ENCODE measurements at places on chromosomes 3 and 15.

- DNase-seq, result no peak
These were observed 32.3 kb downstream of the PDZRN3 start for GRCh38 chr3:73592154-73593144.

- DNase-seq, result no peak
These were observed 64.2 kb upstream of the GLCE start for GRCh38 chr15:69096196-69096595.

DNA sequence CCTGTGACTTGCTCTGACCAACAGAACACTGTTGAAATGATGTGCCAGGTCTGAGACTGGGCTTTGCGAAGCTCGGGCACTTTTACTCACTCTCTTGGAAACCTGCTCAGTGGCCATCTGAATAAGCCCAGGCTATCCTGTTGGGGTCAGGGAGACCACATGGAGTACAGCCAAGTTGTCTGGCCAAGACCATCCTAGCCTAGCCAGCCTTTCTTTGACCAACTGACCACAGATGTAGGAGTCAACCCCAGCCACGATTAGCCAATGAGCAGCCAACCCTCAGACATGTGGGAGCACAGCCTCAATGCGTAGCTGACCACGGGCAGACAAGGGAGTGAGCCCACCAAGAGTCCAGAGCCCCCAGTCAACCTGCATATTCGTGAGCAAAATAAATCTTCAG is 26.1 kb downstream of the CCR9 start:
- DNase-seq, result no peak

DNA sequence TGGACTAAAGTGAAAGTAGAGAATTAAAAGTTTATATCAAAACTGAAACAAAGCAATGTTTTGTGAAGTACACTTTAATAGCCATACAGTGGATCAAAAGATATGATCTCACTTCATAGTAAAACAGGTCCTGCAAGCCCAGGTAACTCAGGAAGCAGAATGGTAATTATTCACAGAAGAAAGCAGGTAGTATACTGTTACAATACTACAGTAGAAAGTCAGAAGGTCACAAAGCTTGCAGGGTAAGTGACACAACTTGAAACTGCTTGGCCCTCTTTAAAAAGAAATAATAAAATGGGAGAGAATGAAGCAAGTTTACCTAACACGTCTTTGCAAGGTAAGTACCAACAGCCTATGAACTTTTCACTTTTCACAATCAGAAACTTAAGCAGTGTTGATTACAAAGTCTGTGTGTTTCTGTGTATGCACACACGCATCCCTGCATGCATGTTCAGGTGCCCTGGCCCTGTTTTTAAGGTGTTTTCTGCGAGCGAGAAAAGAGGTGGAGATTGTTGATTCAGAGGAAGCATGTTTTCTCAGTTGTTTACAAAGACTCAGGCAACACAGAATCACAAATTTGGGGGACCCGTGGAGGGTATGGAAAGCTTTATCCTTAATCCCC is at the start of gene NAALADL2:
Gene NAALADL2, plus strand, starts transcription at position 221 of the 622 bp plus-strand sequence.
- no peak for DNase-seq

- DNase-seq, result no peak
These were observed 6.4 kb downstream of the CFAP20DC start for GRCh38 chr3:59043391-59043790.

- DNase-seq, result no peak
These were observed 60.1 kb downstream of the MBNL1 start for GRCh38 chr3:152328841-152329240.

- DNase-seq, result no peak
These were observed at the start of gene FBN1 for GRCh38 chr15:48645558-48646330. Gene FBN1, minus strand, starts transcription at chr15:48645709. Its CDS starts 940 bp downstream, at chr15:48644769.

GRCh38 chr3:183369117-183369516 is 59.3 kb downstream of the MCF2L2 start:
- DNase-seq, result no peak

DNA sequence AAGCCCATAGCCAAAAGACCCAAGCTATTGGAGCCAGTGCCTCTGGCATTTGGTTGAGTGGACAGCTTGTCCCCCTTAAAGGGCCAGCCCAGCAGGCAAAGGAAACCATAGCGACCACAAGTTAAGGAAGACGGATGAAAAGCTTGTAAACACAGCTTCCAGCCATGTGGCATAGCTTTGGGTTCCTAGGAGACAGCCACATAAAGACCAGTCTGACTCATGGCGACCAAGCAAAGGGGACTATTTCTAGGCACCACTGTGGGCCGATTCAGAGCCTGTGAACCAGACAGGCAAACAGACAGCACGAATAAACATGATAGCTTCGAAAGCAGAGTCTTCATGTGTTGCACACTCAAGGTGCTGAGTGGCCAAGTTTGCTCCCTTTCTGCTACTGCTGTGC is 30.5 kb upstream of the SRGAP3 start:
- no peak for DNase-seq

DNA sequence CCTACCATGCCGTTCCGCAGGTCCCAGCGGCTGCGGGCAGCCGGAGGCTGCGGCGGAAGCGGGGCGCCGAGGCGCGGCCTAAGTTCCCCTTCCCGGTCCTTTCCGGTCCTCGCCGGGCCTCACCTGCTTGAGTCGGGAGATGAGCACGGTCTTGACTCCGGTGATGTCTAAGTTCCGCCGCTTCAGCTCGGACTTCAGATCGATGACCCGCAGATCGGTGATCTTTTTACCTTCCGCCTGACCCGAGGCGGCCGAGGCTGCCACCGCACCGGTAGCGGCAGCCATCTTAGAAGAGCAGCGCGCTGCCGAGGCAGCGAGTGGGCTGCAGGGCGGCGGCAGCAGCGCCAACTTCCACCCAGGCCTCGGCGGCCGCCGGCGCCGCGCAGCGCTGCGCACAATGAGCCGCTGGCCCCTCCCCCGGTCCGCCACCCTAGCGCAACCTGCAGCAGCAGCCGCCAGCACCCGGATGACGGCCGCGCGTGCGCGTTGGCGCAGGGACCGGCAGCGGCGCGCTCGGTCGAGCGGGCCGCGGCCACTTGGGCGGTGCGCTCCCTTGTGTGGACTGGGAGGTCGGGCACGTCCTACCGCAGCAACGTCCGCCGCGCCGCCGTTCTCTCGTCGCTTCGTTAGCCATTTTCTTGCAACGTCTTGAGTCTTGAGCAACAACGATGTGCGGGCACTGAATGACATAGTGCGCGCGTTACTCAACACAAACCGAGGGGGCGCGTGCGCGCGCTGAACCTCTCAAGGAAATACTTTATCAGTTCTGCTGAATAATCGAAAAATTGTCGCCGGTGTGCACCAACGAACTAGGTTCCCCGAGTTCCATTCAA is at the start of gene SLTM:
Gene SLTM, minus strand, starts transcription at position 399 of the 833 bp plus-strand sequence. Its CDS starts 114 bp downstream, at position 285.
- peak; percentile 72 for DNase-seq

GRCh38 chr3:135087782-135088181 is 292.7 kb downstream of the EPHB1 start:
- DNase-seq, result no peak

GRCh38 chr15:39167164-39168058 is 413.5 kb upstream of the THBS1 start:
- DNase-seq, result no peak

DNA sequence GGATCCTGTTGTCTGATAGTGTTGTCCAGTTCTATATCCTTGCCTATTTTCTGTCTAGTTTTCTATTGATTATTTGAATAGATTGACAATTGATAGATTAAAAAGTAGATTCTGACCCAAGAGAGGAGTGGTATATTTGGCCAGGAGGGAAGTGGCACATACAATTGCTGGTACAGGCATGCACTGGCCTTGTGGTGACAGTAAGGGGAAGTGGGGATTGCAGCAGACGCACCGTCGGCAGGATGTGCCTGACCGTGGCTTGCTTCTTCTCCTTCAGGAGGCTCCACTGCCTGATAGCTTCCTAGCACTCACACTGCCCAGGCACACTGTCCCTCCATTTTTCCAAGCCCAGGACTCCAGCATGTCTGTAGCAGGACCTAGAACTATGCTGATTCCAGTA is 10.5 kb downstream of the GABRG3 start:
- DNase-seq, result no peak

DNA sequence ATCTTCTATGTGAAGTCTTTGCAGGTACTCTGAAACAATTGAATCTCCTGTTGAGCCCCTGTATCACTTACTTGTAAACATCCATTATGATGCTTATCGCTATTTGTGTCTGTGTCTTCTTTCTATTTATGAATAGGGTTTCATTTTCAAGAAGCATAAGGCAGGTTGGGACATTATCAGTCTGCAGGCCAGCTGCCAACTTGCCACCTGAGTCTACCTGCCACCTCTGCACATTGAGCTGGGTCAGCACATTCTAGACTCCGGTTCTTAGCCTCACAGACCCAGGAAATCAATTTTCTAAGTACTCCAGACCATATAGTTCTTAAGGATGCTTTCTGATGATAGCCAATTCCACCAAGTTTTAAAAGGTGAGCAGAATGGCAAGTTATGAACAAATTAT is 105.7 kb upstream of the MCTP2 start:
- DNase-seq, result no peak

- no peak for DNase-seq
These were observed 135.0 kb downstream of the TJP1 start for GRCh38 chr15:29687204-29687815.

DNA sequence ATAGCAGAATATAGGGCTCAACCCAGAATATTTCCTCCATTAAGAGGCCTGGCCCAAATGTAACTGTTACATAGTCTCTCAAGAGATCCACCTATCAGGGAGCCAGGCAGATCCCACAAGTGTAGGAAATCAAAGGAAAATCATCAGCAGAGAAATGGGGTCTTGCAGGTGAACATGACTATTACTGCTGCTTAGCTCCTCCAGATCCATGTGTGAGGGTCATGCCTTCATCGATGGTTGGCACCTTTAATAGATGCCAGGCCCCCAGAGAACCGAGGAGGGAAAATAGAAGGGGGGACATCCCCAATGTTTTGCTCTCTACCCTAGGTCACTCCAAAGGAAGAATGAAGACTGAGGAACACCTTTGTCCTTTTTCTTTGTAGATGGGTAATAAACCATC is 1029.9 kb upstream of the CADM2 start:
- no peak for DNase-seq

DNA sequence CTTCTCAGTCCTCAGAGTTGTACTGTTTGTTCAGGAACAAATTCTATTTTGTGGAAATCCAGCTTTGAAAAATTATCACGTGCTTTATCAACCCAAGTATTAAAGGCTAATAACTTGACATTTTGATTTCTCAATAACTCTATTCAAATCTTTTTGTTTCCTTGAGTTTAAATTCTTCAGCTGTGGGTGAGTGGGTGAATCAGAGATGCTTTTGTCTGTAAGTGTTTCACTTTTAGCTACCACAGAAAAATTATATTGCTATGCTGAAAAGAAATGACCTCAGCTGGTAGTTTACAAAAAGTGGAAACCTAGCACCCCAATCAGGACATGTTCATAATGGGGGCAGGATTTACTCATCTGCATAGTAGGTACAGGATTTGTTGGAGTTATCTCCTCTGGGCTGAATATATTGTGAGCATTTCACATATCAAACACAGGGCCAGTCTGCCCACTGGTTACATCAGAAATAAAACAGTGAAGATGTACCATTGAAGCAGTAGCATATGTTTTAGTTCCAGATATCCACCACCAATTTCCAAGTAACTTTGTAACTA is 30.5 kb downstream of the MINDY4B start:
- DNase-seq, result no peak

DNA sequence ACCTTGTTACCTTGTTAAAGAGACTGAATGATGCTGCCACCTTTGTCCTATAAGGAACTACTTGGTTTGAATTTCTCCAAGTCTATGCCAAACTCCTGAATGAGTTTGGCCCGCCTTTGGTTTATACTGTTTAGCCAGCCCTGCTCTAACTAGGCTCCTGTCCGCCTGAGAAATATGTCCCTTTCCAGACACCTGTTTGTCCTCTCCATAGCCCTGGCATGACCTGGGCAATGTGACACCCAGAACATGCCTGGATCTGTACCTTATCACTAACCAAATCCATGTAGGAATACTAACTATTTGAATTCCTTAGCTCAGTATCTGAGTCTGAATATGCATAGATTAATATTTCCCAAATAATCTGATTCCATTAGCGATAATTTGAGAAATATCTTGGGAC is 24.4 kb upstream of the TMC3 start:
- DNase-seq, result no peak

GRCh38 chr15:29126208-29126536 is 143.4 kb downstream of the NSMCE3 start:
- DNase-seq, result no peak

DNA sequence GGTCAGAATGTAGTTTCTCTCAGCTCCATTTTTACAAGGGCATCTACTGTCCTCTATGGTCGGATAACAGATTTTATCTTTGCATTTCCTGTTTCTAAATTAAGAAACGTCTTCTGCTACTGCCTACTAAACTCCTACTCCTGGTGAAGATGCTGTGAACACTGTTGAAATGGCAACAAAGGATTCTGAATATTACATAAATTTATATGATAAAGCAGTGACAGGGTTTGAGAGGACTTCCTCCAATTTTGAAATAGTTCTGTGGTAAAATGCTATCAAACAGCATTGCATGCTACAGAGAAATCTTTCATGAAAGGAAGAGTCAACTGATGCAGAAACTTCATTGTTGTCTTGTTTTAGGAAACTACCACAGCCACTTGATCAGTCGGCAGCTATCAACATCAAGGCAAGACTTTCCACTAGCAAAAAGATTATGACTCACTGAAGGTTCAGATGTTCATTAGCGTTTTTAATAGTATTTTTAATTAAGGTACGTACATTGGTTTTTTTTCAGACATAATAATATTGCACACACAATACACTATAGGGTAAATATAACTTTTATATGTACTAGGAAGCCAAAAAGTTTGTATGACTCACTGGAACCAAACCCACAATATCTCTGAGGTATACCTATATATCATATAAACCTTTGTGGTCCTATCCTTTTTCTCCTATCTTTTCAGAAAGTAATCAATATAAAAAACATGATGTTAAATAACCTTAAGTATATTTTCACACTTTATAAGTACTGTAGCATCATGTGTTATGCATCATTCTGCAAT is 156.1 kb downstream of the STAG1 start:
- DNase-seq, result no peak

- DNase-seq, result no peak
These were observed 159.7 kb downstream of the GOLIM4 start for GRCh38 chr3:167936019-167936418.

DNA sequence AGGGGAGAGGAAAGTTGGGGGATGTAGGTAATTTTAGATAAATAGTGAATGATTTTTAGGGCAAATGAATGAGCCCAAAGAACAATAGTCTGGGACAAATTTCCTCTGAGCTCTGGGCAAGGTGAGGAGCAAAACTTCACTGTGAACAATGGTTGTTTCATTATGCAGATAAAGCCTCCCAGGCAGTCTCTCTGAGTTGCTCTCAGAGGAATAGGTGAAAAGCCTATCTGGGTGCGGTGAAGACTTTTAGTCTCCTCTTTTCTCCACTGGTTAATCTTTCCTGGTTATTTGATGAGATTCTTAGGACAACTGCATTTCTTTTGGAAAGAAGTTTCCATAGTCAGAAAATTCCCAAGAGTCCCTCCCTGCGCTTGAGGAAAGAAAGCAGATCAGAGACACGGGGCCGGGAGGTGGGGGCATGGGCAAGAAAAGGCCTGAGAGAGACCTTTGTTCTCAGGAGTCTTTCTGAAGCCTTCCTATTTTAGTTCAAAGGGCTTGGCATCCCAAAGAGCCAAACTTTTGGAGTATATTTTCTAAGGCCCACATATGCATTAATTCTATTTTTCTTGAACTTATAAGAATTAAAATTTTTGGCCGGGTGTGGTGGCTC is 353.6 kb upstream of the SLCO3A1 start:
- DNase-seq, result no peak
